ENCODE measurements at places on chromosomes 3 and 15.

- no peak for DNase-seq
Measured at GRCh38 chr3:71702131-71703024, 22.8 kb downstream of the EIF4E3 start.

DNA sequence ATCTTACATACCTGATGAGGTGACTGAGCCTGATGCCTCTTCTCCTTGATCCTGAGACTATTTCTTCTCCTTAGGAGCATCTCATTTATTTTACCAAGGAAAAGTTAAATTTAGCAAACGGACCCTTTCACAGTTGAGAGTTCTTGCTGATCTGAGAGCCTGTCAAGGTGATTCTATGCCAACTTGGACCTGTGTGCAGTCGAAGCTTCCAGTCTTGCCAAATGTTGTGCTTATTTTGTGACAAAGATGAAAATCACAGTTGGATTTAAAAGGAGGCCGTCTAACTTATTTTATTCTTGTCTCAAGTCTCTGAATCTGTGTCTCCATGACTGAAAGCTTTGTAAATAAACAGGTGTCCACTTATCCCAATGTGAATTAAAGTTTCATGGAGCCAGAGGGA, 296.3 kb upstream of the EPHA3 start:
- DNase-seq: no peak

- no peak for DNase-seq
Measured at GRCh38 chr3:41044523-41044922, 154.8 kb upstream of the CTNNB1 start.

DNA sequence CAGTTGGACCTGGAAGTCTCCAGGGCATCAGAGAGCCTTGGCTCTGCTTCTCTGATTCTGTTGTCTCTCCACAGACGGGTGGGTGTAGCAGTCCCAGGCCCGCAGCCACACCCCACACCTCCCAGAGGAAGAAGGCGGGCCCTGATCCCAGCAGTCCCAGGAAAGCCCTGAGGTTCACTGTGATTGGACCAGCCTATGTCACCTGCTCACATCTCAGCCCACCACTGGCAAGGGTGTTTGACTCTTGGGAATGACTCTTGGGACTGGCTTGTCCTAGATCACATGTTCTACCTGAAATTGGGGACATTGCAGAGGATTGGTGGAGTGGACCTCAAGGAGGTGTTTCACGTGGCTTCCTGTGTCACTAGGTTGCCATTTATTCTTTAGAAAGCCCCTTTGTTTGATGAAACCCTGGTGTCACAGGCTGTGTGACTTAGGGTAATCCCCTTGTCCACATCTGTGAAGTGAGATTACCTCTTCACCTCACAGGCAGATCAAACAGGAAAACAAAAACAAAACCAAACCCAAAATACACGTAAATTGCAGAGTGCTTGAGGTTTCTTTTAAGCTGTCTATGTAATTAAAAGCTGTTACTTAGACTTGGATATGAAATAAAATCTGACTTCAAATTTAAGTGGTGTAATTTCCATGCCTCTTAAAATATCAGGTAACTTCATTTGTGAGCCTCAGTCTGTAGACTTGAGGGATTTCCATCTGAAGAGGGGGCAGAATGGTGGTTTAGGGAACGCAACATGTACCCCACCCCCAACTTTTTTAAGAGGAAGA, 26.7 kb downstream of the FLNB start:
- no peak for DNase-seq

All from left ventricle myocardium inferior (tissue), 1 donor.